Stimulated activated effector memory CD8-positive, alpha-beta T cell treated with anti-CD3 and anti-CD28 coated beads, Interleukin-12 subunit alpha, Interleukin-12 subunit beta, amount 100 ng/mL, for 72 hours (primary cell): ENCODE measurements at places on chromosomes 5 and 9.

DNA sequence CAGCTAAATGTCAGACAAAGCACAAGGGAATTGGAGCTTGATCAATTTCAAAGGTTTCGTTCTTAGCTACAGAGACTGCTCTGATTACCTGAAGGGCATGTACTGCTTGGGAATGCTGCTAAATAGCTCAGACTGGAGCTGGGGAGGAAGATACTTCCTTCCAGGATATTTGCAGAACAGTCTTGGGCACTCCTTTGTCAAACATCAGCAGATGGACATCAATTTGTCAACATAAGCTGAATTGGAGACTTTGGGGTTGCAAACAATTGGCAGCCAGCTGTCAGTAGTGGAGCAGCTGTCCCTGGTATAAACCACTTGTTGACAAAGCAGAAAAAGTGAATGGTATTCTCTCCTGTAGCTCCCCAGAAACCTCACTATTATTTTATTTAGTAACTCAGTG, 182.0 kb downstream of the CCDC192 start:
- no peak for DNase-seq

DNA sequence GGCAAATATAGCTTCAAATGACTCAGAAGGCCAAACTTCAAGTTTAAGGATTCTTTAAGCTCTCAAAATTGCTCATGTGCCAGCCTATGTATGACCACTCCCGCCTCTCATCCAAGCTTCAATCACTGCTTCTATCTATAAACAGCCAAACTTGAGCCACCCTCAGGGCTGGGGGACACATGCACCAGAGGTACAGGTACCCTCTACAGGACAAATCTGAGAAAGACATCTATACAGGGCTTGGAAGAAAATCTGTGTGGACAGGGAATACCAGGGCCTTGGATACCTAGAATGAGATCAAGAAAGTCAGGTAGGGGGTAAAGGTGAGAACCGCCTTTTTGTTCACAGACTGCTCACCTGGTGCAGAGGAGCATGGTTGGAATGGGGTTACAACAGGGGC, 217.9 kb downstream of the ATPSCKMT start:
- DNase-seq: no peak

GRCh38 chr5:66248874-66249273, 104.8 kb downstream of the SREK1 start:
- no peak for DNase-seq

DNA sequence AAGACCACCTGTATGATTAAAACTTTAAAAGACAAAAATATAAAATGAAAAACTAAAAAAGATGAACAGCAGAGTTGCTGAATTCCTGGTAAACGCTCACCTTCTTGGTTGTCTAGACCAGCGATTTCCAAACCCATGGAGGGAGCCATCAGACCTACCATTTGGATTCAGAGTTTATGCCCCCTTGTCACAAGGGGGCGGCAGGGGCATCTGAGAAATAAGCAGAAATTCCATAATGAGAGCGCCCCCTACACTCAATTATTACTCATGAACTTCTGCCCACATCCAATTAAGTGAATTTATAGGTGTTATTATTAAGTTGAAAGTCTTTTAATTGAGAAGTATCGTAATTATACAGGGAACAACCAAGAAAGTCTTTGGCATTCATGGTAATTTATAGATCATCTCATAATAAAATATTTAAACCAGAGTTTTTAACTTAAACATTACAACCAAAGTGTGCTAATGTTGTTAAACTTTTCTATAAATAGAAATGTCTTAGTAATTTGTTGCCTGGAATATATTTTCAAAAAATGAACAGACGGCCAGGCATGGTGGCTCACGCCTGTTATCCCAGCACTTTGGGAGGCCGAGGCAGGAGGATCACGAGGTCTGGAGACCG, 35.2 kb upstream of the SPATA31C2 start:
- DNase-seq: peak; percentile 7

DNA sequence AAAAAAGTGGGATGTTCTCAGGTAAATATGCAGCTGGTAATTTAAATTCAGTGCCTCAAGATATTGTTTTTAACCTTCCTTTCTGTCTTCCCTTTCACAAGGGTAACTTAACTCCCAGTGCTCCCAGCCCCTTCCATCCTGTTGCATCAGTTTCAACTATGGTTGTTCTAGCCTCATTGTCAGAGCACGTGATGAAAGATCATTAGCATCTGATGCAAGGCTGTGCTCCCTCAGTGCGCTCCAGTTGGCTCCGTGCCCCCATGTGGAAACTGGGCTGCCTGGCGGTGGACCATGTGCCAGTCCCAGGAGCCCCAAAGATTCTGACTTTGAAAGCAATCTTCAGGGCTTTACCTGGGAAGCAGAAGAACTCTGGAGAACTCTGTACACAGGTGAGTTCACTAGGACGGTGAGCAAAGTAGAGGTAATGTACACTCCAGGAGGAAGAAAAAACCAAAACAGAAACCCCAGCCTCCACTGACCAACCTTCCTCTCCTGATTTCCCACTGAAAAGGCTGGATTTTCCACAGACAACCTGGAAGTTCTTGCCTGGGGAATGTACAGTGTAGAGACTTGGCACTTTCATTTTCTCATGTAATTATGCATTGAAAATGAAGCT, 96.9 kb downstream of the SLC1A3 start:
- DNase-seq: no peak

GRCh38 chr5:1840071-1840547, 38.9 kb downstream of the NDUFS6 start:
- no peak for DNase-seq

DNA sequence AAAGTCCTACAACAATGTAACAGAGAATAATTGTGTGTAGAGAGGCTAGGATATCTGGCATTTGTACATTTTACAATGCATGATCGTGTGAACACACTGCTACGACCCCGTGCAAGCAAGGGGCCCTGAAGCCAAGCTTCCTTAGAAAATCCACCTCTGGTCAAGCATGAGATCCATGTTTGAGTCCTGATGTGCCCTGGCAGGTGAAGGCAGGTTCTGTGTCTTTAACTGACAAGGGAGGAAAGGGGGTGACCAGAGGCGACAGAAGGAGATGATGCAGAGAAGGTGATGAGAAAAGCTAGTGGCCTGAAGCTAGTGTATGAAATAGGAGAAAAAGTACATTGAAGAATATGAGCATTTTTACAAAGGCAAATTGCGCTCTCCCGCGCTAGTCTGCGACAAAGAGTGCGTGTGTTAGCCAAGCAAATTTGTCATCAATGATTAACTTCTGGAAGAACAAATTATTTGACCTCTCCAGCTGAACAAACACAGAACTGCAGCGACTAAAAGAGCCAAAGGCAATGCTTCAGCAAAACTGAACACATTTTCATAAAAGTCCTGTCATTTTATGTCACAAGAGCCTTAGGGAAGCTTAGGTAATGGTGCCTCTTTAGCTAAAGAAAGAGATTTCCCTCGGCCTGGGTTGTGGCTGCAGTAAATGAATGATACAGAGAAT, 101.7 kb upstream of the DAPK1 start:
- DNase-seq: no peak
